Large intestine (tissue), 12 donors: ENCODE measurements at places on chromosomes 12 and 14.

DNA sequence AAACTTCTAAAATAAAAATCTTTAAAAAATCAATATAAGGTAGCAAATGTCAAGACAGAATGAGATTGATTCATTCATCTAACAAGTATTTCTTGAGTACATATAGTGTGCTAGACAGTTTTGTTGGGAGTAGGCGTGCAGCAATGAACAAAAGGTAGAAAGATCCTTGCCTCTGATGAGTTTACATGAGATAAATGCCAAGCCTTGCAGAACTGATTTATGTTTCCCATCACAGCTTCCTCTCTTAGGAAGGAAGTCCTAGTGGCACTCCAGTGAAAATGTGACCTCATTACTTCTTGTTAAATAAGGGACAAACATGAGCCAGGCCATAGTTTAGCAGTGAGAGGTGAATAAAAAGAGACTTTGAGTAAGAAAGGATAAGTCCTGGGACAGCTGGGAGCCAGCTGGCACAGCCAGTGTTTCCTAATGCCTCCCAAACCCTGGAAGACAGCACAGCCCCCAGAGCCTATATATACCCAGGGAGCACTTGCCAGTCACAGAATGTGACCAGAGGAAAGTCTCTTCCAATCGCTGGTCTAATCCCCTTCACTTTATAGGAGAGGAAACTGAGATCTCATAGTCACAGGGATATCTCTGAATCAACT, 4.7 kb upstream of the COCH start:
- H3K27ac ChIP-seq: no peak overlapping the region
- DNase-seq: no peak
- H3K4me1 ChIP-seq: no peaks in the 10 kb centered on the region
- H3K4me3 ChIP-seq: no peak overlapping the region
- H3K36me3 ChIP-seq: no peaks in the 10 kb centered on the region

DNA sequence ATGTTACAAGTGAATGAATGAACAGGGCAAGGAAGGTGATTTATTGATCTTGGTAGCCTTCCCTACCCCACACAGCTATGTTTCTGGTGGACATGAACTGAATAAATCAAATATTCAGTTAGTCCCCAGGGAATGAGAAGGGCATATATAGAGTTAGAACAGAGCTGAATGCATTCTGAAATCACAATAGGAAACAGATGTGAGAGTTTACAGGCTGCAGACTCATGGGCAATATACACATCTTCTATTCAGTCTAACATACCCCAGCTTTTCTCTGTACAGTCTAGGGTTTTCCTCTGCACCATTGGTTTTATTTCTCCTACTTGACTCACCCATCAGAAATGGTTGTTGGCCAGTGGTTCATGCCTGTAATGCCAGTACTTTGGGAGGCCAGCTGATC, 7.3 kb upstream of the STX2 start:
- H3K4me1 ChIP-seq: peaks cover 35% of the 10 kb centered on the region
- no peaks in the 10 kb centered on the region for H3K27me3 ChIP-seq
- H3K4me3 ChIP-seq: no peak overlapping the region
- peak overlapping the region; percentile 59 for H3K27ac ChIP-seq
- no peaks in the 10 kb centered on the region for H3K36me3 ChIP-seq

DNA sequence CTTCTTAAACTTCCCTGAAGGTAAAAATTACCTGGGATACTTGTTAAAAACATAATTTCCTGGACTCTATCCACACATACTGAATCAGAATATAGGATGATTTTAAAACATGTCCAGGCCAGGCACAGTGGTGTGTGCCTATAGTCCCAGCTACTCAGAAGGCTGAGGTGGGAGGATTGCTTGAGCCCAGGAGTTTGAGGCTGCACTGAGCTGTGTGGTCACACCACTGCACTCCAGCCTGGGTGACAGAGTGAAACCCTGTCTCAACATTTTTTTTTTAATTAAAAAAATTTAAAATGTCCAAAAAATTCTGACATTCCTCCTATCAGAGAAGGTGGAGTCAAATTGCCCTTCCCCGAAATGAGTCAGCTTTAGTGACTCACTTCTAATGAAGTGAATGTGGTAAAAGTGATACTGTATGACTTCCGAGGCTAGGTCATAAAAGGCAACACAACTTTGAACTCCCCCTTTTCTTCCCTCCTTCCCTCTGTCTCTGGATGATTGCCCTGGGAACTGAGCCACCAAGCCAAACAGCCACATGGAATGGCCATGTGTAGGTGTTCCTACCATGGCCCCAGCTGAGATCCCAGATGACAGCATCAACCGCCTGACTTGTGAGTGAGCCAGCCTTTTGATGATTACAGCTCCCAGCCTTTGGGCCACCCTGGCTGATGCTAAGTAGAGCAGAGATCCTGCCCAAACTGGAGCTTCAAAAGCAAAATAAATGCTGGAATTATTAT, 36.3 kb downstream of the LIMA1 start:
- no peak overlapping the region for H3K4me3 ChIP-seq
- H3K36me3 ChIP-seq: peaks cover 50% of the 10 kb centered on the region
- DNase-seq: peak; percentile 78
- H3K27ac ChIP-seq: peak overlapping the region; percentile 80
- peaks cover 69% of the 10 kb centered on the region for H3K4me1 ChIP-seq

DNA sequence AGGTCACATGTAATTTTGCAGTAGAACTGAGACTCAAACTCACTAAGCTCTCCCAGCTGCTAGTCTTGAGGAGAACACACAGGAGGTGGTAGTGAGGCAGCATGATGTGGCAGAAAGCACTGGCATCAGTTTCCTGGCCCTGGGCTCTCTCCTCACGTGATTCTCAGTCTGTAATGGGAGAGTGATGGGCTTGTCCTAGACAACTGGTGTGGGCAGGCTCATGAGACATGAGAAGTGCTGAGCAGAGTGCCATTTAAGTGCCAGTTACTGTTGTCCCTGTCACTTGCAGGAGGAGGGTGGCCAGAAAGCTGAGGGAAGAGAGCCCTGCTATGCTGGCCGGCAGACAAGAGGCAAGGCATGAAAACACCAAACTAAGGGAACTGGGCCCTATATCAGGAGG, 48.5 kb upstream of the OVCH1 start:
- no peaks in the 10 kb centered on the region for H3K4me1 ChIP-seq
- no peaks in the 10 kb centered on the region for H3K27me3 ChIP-seq
- no peaks in the 10 kb centered on the region for H3K36me3 ChIP-seq
- DNase-seq: no peak
- no peak overlapping the region for H3K27ac ChIP-seq

GRCh38 chr12:130838284-130838950, 633 bp downstream of the STX2 start:
- H3K4me3 ChIP-seq: peak overlapping the region; percentile 55
- peak; percentile 60 for DNase-seq
- H3K27me3 ChIP-seq: no peaks in the 10 kb centered on the region
- peaks cover 13% of the 10 kb centered on the region for H3K4me1 ChIP-seq
- H3K27ac ChIP-seq: no peak overlapping the region
